ENCODE measurements at places on chromosomes 13 and 19.

- no peak for DNase-seq
Observed at GRCh38 chr13:32134241-32135055, 102.9 kb downstream of the FRY start.

GRCh38 chr19:34365463-34366401 is 736 bp downstream of the GPI start:
- DNase-seq: no peak

- DNase-seq: no peak
Observed at GRCh38 chr13:42617221-42617620, 43.3 kb downstream of the TNFSF11 start.

DNA sequence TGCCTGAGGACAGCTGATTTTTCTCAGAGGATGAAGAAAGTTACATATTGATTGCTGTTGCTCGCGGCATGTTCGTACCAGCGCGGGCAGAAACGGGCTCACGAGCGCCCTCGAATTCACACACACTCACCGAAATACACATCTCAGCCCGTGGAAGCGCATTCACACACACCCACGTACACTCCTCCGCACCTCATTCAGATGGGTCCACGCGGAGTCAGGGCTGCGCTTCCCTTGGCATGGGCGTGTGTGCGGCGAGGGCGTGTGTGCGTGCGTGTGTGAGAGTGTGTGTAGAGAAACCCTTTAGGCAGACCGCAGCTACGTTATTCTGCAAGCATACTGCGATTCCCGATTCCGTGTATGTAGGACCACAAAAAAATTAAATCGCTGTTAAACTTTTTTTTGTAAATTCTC is 2.1 kb upstream of the PCDH17 start:
- DNase-seq: no peak

DNA sequence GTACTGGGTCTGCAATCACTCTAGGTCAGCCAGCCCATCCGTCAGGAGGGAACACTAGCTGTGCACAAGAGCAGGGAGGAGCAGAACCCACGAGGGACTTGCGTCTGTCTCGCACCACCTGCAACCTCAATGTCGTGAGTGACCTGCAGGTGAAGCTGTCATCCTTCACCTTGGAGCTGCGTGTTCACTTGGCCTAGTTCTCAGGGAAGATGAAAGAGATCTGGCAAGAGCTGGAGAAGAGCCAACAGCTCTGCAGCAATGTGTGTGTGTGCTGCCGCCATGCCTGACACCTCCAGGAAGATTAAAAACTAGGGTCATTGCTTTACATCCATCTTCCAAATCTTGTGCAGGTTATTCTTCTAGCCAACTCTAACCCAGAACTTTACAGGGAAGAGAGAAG is 117.6 kb upstream of the MRI1 start:
- no peak for DNase-seq

GRCh38 chr13:36074659-36075058 is 56.5 kb downstream of the DCLK1 start:
- no peak for DNase-seq

- DNase-seq: no peak
Observed at GRCh38 chr19:7139095-7139494, 69.6 kb downstream of the ZNF557 start.

GRCh38 chr13:110850840-110851239 is 64.0 kb downstream of the ANKRD10 start:
- DNase-seq: peak; percentile 44

GRCh38 chr13:22903925-22904324 is 276.9 kb upstream of the SGCG start:
- DNase-seq: no peak

DNA sequence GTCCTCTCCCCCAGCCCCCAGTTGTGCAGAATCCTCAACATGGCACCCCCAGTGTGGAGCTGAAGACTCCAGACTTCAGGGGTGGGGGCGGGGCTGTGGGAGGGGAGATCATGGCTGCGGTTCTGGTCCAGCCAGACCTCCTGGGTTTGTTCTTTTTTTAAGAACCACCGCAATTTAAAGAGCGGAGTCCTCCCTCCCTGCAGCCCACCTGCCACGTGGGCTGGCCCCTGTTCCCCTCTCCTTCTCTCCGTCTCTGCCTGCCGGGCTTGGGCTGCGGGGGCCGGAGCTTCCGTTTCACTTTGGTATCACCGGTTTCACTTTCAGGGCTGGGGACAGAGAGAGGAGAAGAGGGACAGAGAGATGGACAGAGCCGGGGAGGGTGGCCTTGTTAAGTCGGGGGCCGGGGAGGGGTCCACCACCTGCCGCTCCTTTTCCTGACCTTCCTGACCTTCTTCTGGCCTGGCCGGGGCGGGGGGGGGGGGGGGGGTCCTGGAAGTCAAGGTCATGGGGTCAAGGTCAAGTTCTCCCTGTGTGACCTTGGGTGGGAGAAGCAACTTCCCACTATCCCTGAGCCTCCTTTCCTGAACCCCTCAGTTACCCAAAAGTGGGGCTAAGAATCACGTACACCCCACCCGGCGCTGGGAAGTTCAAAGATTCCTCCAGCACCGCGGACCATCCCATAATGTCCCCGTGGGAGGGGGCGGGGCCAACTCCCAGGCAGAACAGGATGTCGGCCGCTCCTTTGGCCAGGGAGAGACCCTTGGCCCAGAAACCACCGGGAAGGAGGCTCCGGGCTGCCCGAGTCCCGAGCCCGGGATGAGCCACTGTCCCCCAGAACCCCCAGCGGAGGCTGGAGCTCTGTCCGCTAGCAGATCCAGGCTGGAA is 11.3 kb upstream of the ZBTB7A start:
- no peak for DNase-seq

DNA sequence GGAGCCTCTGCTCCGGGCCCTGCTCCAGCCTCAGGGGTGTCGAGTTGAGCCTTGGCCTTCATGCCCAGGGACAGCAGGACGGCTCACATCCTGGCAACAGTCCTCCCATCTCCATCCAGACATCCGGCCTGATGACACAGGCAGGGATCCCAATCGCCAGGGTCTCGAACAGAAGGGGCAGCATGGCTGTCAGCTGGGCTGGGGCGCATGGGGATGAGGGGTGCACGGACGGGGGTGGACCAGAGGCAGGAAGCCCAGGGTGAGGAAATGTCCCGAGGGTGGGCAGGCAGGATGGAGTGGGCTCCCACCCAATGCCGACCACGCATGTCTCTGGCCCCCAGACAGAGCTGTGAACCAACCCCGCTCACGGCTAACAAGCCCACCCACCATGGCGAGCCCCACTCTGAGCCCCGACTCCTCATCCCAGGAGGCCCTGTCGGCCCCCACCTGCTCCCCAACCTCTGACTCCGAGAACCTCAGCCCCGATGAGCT is 16.2 kb downstream of the EVI5L start:
- no peak for DNase-seq

DNA sequence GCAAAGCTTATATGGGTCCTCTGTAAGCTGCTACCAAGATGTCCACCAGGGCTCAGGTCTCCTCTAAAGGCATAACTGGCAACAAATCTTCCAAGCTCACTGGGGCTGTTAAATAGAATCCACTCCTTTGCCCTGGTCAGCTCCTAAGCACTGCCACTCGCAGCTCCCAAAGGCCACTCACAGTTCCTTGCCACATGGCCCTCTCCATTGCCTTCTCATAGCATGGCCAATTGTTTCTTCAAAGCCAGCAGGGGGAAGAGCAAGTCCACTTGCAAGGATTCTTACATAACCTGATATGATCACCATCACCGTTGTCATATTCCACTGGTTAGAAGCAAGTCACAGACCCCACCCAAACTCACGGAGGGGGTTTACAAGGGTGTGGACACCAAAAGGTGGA is 199.5 kb downstream of the SUCLA2 start:
- DNase-seq: no peak

GRCh38 chr19:16889883-16890460 is 1.2 kb downstream of the F2RL3 start:
- DNase-seq: no peak

DNA sequence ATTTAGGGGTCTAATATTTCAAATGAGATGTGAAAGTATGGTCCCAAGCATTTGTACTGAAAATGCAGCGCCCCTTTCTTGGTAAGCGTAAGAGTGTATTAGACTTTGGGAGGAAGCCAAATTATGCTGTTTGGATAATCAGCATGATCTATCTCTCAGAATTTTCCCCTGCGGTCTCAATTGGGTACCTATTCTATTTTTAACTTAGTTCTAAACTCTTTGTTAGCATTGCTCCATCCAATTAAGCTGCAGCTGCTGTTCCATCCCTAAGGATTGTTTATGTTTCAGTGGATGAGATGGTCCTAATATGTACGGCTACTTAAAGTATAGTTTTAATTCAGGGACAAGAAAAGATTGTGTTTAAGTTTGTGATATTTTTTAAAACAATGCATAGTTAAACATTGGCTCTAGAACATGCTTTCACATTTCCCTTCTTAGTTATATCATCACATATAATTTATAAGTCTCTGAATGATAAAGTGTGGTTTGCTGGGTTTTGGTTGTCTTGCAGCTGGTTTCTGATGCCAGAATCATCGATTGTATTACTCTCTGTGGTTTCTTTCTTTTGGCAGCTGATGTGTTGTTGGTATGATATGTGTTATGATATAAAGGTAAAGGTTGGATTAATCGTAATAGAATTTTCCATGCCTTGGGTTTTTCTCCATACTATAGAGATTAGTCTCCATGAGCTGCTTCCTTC is 15.0 kb downstream of the POLR1D start:
- no peak for DNase-seq

DNA sequence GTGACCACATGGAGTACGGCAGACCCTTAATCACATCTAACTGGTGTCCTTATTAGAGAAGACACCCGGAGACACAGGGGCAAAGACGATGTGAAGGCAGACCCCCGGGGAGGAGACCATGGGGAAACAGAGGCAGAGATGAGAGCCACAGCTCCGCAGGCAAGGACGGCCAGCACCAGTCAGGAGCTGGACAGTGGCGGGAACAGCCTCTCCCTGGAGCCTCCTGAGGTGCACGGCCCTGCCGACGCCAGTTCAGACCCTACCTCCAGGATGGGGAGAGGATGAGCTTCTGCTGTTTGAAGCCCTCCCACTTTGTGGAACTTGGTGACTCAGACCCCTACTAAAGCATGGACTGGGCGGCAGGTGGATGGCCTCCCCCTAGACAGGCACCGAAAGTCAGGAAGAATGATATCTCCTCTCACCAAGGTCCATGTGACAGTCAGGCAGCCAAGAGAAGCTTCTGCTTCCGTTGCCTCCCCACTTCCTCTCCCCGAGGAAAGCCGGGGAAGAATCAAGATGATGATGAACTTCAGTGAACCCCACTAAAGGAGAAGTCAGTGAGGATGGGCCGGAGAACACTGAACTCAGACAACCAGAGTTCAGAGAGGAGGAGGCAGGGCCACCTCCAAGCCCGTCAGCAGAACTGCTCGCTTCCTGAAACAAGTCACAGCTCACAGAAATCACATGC is 25.4 kb downstream of the RAB20 start:
- DNase-seq: no peak

DNA sequence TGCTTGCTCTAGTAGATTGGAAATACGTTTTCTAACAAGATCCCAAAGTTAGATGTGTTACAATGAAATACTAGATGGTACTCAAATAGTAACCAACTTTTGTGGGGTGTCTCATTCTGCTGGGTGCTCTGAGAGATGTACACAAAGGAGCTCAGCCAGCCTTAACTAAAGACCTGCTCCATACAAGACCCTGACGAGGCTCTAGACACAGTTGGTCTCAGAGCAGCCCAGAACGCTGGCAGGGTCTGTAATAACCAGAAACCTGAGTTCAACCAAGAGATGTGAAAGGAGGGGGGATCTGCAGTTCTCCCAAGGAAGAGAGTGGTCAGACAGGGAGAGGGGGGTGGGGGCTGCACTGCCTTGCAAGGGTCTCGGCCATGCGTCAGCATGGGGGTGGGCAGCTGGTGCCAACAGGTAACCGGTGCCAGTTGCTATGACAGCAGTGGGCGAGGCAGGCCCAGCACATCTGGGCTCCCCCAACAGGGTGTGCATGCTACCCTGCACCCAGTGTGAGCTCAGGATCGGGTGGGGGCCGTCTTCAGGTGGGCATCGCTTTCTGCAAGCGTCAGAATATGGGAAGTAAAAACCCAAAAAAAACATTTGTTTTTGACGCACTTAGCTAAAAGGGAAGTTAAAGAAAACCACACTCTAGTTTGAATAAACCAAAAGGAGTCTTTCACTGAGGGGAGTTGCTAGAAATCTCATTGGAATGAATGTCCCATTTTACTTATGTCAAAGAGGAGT is 68.0 kb upstream of the GPR183 start:
- no peak for DNase-seq

DNA sequence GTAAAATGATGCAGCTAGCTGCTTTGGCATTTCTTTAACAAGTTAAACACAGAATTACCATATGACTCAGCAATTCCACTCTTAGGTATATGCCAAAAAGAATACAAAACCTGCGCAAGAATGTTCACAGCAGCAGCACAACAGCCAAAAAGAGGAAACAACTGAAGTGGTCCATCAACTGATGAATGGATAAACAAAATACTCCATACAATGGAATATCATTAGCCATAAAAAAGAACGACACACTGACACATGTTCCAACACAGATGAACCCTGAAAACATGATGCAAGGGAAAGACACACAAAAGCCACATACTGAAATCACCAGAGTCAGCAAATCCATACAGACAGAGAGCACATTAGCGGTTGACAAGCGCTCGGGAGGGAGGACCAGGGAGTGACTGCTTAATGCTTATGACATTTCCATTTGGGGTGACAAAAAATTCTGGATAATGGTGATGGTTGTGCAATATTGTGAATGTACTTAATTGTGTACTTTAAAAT is 3.0 kb downstream of the PCID2 start:
- no peak for DNase-seq

GRCh38 chr13:113597391-113598080 is 13.0 kb downstream of the TFDP1 start:
- no peak for DNase-seq

DNA sequence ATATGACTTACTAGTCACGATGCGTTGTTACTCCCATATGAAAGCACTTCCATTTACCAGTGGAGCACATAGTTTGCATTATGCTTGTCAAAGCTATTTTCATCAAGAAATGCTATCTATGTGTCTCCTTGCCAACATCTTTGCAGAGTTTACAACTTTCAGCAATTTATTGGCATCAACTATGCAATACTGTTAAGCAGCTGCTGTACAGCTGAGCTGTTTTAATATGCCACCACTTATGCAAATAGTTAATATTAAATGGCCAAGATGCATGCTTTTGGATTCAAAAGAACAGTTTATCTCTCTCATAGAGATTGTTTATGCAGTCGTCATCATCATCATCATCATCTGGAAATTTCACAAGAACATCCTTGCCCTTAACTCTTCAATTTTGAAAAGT is 67.9 kb upstream of the KLF5 start:
- DNase-seq: no peak

- no peak for DNase-seq
Observed at GRCh38 chr19:19642506-19643157, 825 bp downstream of the GMIP start.

- DNase-seq: no peak
Observed at GRCh38 chr13:73731564-73731963, 402.6 kb downstream of the KLF12 start.

All from NCI-H1436 (cell line).